Stimulated activated CD4-positive, alpha-beta T cell treated with anti-CD3 and anti-CD28 coated beads, Interleukin-4, amount 100 ng/mL, for 48 hours (primary cell): ENCODE measurements at places on chromosomes 12 and 14.
A peak's percentile ranks its signal among the peaks of the same experiment; 100 is the strongest.

DNA sequence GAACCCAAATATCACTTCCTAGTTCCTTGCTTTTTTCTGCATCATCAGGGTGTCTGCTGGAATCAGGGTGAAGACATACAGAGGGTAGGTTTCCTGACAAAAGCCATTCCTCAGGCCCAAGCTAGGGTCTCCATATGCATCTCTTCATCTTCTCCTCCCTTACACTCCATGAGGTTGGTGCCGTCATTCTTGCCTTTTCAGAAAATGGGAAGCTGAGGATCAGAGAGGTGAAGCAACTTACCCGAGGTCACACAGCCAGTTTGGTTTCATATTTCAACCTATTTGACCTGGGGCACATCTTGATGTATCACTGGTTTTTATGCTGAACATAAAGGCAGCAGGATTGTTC is 7.3 kb upstream of the FAM222A start:
- DNase-seq: no peak

DNA sequence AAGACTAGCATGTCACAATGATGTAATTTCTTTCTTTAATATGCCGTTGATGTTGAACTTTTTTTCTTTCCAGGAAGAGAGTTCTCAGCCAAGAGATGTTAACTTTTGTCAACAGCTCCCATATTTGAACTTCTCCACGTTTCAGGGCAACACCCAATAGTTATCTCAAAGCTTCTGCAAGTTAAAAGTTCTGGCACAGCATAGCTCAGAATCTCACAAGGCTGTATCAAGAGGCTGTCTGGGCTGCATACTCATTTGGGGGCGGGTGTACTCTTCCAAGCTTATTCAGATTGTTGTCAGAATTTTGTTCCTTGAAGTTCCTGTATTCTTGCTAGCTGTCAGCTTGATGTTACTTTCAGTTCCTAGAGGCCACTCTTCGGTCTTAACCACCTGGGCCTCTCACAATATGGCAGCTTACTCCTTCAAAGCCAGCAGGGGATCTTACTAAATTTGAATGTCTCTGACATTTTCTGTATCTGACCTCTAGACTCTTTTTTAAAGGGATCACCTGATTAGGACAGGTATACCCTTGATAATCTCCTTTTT is 38.9 kb downstream of the KCNC2 start:
- no peak for DNase-seq

DNA sequence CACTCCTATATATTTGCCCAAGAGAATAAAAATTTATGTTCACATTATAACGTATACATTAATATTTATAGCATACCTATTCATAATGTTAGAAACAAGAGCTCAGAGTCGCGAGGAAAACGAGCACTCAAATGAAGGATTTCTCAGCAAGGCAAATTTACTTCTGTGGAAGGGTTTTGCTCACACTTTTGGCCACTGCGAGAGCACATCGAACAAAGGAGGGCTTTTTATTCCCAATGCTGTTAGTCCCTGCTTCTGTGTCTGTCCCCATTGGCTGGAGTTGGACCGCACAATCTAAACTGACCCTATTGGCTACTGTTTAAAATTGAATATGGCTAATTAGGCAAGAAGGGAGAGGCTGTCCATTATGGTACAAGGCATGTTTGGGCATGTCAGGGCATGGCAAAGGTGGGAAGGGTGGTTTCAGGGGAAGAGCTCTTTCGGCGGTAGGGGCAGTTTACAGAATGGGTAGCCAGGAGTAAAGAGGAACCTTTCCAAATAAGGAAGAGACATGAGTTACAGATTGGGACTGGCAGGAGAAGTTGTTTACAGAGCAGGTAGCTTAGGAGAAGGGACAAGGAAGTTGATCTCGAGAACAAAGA is 702.9 kb downstream of the TRHDE start:
- no peak for DNase-seq

- peak; percentile 92 for DNase-seq
These were observed at the start of gene BLTP3B for GRCh38 chr12:100142851-100143559. TSS of gene BLTP3B (minus strand) at chr12:100142874. CDS start at chr12:100142635, 239 bp downstream.

GRCh38 chr14:75222208-75222701 is 45.8 kb upstream of the TMED10 start:
- DNase-seq: no peak
